ENCODE measurements at places on chromosomes 5 and 9.

GRCh38 chr5:1799110-1799601 lies 481 bp downstream of the MRPL36 start:
- DNase-seq: no peak

GRCh38 chr5:172380987-172381643 lies 73.2 kb downstream of the SH3PXD2B start:
- DNase-seq: no peak

- no peak for DNase-seq
Measured at GRCh38 chr5:150653145-150653761, 7.8 kb upstream of the MYOZ3 start.

- no peak for DNase-seq
Measured at GRCh38 chr9:108894225-108894997, 32.3 kb downstream of the ACTL7A start.

DNA sequence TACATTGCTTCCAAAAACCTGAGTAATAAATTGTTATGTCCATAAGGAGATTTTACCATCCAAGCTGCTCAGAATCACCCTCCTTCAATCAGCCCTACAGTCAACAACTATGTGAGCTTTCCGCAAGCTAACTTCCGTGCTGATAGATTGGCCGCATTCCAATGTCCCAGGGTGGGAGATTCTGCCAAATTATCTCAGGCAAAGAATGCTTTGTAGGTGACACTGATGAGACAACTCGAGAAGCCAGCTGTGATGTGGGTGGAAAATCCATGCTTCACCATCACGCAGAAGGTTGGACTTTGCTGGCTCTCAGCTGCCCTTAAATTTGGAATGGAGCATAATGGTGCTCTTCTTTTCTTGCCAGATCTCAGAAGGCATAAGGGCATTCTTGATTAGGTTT lies 44.9 kb upstream of the HCN1 start:
- DNase-seq: no peak

GRCh38 chr5:96330530-96331140 lies 102.4 kb downstream of the PCSK1 start:
- DNase-seq: no peak

DNA sequence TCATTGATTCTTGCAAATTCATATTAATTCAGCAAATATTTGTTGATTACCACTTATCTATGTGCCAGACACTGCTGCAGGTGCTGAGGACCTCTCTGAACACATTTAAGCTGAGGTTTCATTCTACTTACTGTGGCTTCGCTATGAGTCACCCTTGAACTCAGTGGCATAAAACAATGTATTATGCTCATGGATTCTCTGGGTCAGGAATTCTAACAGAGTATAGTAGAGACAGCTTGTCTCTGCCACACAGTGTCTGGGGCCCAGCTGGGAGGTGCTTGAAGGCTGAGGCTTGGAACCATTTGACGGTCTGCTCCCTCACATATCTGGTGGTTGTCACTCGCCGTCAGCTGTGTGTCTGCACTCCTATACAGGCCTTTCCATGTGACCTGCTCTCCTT lies 124.3 kb upstream of the NR3C1 start:
- no peak for DNase-seq

DNA sequence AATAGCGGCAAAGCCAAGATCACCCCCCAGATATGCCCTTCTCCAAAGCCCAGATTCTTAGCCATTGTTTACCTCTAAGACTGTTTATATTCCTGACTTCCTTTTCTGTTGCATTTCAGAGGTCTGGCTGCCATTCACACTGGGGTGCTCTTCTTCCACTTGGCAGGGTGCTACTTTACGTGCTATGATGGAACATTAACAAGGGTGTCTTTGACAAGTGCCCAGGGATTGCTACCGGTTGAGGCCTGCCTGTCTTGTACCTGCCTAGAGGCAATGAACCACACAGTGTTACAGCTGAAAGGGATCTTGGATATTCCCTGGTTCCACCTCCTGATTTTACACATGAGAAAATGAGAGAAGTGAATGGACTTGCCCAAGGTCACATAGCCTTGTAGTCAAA lies 352.1 kb upstream of the KIF2A start:
- DNase-seq: no peak

- DNase-seq: no peak
Measured at GRCh38 chr9:90546200-90546599, 96.4 kb downstream of the DIRAS2 start.

DNA sequence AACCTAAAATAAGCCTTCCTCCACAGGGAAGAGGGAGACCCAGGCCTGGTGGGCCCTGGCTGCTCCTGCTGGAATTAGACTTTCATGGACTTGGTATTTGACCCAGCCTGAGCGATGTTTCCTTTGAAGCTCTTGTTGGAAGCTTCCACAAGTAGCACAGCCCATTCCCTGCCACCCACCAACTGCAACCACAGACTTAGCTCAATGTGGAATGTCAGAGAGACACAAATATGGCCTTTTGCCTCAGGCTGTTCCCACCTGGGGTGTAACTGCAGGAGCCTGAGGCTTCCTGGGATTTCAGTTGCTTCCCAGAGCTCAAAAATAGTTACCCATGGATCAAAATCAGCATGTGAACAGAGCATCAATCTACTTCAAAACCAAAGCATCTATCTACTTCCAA lies 70.3 kb upstream of the LHFPL2 start:
- DNase-seq: no peak

DNA sequence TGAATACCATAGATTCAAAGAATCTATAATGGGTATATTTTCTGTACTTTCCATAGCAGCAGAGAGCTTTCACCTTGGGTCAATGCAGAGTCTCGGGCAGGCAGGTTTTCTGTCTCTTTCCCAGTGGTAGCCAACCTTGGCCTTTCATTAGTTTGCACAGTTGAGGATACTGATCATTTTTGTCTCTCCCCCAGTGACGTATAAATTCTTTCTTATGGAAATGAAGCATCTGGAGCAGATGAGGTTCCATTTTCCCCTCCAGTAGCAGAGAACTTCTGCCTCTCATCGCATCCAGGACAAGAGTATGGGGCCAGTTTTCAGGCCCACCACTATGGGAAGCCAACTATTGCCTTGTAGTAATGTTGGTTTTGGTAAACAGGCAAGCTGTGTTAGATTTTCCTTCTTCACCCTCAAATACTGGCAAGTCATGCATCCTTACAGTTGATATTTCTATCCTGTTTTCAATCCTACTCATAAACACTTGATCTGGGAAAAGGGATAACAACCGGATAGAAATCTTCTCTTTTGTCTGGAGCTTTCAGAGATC lies 845.2 kb upstream of the CDH18 start:
- no peak for DNase-seq

DNA sequence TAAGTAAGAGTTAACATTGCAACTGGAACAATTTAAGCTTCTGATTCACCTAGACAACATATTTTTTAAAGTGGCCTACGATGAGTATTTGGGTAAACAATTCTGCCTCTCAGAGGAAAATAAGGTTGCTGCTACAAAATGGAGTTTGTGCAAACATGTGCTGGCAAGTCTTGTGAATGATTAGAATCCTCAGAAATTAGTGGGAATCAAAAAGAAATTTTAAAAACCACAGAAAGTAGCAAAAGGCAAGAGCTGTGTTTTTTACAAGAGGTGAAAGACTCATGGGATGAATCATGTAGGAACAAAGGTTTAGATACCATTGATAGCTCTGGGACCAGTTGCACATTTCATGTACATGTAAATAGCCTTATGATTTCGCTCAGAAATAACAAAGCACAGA lies 561.6 kb downstream of the TAF11L14 start:
- no peak for DNase-seq

DNA sequence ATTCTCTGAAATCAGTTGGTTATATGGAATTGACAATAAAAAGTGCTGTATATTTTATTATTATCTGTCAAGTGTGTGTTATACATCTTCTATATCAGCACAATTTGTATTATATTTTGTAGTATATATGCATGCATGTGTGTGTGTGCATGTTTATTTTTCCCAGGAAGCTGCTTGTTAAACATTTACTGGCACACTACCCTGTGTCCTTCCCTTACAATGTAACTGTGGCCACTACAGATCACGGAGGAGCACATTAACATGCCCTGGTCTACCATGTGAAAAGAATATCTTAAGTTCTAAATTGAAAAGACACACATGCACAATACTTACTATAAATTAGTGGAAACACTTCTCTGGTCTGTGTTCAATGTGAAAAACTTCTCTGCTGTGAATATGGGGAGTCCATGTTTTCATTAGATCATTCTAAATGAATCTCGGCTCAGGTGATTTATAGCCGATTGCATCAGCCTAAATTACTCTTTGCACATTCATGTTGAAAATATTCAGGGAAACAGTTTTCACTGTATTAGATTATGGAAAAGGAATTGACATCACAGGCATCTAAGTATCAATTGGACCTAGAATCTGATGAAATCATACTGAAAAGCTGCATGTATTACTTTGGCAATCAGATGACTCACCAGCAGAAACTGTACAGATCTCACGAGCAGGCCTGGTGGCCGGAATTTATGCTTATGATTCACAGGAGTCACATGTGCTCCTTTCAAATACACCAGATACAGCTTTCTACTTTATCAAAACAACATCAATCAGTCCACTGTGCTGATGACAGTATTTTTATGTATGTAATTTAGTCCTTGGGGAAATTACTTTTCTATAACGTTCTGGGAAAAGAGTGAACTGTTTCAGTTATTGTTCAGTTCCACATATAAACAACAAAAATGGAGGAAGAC lies 39.4 kb downstream of the LURAP1L start:
- no peak for DNase-seq

DNA sequence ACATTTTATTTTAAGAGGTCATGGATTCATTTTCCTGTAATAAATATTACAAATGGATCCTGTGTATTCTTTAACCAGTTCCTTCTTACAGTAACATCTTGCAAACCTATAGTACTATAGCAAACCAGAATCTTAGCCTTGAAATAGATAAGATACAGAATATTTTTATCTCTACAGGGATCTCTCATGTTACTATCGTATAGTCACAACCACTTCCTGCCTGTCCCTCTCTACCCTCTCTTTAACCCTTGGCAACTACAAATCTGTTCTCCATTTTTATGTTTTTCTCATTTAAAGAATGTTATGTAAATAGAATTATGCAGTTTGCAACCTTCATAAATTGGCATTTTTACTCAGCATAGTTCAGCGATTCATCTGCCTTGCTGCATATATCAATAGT lies 454.0 kb downstream of the DIRAS2 start:
- DNase-seq: no peak

GRCh38 chr9:133709015-133709611 lies 29.0 kb downstream of the SARDH start:
- DNase-seq: no peak

Data from progenitor cell of endocrine pancreas (in vitro differentiated cells).